Cerebellar nuclear complex (tissue), 1 donor: ENCODE measurements at places on chromosomes 16 and 17.

DNA sequence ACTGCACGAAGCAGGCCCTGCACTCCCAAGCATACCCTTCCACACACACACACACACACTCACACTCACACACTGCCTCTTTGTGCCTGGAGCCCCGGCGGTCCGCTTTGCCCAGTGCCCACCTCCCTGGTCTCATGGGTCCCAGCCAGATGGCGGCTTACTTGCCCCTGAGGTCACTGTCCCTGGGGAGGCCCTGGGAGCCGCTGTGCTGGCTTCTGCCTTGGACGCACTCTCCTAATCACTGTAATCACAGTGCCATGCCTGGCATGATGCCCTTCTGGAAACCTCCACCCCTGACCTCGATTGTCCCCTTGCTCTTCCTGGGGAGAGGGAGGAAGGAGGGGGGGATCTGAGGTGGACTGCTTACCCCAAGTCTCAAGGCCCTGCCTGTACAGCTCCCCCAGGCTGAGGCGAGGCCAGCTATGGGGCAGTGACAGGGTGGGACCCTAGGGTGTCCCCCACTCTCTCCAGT is 36.0 kb downstream of the ARHGAP23 start:
- no peak for DNase-seq

- no peak for DNase-seq
These were observed 845 bp downstream of the SP2 start for GRCh38 chr17:47896672-47897490.

DNA sequence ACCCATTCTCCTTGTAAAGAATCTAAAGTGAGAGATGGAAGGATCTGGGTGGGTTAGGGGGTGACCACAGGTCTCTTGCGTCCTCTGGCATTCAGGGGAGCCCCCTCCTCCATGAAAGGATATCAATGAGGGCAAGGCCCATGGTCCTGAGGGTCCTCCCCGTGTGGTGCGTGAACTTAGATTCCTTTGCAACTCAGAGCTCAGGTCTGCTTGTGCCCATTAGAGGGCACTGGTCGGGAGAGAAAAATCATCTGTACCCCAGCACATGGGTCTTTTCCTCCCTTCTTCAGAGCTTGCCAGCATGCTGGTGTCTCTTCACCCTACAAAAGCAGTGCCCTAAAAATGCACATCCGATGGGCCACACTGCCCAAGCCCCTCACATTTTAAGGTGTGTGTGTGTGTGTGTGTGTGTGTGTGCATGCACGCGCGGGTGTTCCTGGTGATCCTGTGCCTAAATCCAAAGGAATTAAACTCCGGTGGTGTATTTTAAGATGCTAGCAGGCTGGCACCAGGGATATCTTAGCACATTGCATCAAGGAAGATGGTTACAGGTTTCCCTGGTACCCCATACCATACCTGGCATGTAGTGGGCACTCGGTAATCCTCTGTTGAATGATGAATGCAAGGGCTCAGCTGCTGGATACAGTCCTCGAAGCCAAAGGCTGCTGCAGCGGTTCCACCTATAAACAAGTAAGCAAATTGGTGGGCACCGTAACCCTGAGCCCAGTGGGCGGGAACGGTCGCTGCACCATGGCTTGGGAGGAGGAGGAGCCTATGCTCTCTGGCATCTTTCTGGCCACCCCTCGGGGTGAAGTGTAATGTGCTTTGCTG is 4.7 kb downstream of the C1QTNF1 start:
- no peak for DNase-seq

DNA sequence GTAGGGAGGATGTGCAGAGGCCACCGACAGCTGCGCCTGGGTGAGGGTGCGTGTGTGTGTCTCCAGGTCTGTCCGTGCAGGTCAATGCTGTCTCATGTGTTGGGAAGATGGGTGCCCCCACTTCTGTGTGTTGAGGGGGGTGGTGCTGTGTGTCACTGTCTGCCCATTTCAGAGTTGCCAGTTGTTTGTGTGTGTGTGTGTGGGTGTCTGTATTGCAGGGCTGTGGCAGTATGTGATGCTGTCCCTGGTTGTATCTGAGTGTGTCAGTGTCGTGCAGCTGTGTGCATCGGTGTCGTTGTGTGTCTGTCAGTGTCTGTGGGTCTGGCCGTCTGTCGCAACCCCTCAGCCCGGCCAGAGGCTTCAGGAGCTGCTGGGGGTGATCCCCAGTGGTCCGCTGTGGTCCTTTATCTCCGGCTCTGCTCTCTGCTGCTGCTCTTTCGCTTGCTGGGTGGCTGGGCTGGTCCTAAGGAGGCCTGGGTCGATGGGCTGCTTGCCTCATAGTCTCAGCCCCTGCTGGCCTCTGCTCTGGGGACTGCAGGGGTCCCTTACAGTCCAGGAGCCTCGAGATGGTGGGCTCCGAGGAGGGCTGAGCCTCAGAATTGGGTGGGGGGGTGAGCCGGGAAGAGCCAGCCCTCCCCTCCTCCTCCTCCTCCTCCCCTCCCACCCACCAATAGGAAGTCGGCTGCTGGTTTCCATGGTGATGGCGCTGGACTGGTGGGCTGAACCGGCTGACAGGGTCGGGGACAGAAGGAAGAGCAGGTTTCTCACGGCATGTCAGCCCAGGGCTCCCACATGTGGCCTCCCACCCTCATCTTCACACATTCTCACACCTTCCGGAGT is at the start of gene TSPOAP1:
Gene TSPOAP1, minus strand, starts transcription at position 601 of the 840 bp plus-strand sequence. CDS start 875 bp downstream, outside the sequence.
- peak; percentile 33 for DNase-seq

DNA sequence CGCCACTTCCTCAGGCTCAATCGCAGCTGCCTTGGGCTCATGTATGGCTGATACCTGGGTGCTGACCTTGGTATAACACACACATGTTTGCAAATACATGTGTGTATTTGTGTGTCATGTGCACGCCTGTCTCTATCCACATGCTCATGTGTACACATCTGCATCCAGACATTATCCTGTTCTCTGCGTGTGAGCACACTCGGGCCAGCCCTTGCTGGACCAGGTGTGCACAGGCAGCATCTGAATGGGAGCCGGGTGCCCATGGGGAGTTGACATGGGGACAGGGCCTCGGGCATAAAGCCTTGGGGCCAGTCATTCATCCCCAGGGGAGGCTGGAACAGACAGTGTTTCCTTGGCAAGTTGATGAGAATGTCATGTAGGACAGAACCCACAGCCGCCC is 29.1 kb upstream of the CRHR1 start:
- no peak for DNase-seq

DNA sequence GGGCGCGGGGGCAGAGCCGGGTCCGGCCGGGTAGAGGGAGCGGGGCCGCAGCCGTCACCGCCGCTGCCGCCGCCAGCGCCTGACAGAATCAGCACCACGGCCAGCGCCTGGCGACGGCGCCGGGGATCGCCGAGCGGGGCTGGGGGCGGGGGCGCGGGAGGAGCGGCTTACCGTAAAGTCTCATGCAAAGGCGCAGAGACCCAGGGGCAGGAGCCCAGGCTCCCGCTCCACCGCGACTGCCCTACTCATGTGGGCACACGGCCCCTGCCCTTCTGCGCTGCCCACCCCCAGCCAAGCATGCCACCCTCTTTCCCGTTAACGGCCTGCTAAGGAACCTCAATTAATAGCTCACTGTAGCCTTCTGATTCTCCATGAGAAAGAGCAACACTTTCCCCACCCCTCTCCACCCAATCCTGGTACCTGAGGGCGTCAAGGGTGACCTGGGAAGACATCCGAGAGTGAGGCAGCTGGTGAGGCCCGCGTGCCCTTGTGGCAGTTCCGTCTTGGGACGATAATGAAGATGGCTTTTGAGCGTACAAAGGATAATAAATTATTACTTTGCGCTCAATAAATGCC is at the start of gene SEZ6:
Gene SEZ6, minus strand, starts transcription at position 98 of the 576 bp plus-strand sequence. CDS start 164 bp downstream, outside the sequence.
- no peak for DNase-seq

DNA sequence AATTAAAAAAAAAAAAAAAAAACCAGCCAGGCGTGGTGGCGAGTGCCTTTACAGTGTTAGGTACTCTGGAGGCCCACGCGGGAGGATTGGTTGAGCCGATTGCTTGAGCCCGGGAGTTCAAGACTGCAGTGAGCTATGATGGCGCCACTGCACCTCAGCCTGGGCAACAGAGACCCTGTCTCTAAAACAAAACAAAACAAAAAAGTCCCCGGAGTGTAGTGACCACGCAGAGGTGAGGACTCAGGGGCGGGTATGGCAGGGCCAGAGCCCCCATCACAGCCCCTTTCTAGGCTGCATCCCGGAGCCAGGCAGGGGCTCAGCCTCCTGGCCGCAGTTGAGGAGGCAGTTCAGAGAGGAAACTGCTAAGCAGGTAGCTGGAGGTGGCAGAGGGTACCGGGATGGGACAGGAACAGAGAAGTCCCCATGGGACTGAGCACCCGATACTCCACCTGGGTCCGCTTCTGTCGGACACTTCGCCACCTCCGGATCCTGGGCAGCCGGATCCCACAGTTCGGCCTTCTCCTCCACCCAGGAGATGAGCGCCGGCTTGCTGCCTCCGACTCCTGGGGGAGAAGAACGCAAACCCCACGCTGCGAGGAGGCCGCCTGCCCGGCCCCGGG is 800 bp downstream of the ZNF747 start:
- DNase-seq: no peak

DNA sequence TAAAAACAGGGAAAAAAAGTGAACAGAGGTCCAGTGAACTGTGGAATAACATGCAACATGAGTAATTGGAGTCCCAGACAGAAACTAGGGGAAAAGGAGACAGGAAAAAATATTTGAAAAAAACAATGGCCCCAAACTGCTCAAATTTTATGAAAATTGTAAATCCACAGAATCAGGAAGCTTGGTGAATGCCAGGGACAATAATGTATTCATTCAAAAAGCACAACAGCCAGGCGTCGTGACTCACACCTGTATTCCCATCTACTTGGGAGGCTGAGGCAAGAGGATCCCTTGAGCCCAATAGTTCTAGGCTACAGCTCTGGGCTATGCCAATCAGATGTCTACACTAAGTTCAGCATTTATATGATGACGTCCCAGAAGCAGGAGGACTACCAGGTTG is 23.7 kb downstream of the NCOR1 start:
- DNase-seq: no peak

- no peak for DNase-seq
These were observed 16.3 kb upstream of the WFIKKN2 start for GRCh38 chr17:50818921-50819657.

- DNase-seq: peak; percentile 75
These were observed 38.9 kb upstream of the GFOD2 start for GRCh38 chr16:67758006-67758405.

GRCh38 chr17:296906-297690 is 55.5 kb downstream of the RPH3AL start:
- no peak for DNase-seq

- no peak for DNase-seq
These were observed 55.2 kb downstream of the SPAG9 start for GRCh38 chr17:51065466-51065865.

DNA sequence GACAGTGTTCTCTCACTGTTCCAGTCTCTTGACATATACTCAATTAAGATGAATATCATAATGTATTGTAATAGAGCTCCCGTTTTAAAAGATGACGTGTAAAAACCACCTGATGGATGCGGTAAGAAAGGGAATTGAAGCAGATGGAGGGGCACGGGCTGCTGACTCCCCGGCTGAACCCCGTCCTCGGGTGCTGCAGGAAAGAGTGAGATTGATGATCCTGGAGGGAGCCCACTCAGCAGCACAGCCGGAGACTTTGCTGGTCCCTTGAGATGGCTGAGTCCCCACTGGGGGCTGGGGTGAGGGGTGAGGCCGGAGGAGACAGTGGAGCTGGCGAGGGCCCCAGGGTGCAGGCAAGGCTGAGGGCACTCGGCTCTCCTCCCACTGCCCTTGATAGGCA is 217.4 kb downstream of the RPTOR start:
- no peak for DNase-seq

- no peak for DNase-seq
These were observed 143.9 kb downstream of the ANKFN1 start for GRCh38 chr17:56297184-56297583.

DNA sequence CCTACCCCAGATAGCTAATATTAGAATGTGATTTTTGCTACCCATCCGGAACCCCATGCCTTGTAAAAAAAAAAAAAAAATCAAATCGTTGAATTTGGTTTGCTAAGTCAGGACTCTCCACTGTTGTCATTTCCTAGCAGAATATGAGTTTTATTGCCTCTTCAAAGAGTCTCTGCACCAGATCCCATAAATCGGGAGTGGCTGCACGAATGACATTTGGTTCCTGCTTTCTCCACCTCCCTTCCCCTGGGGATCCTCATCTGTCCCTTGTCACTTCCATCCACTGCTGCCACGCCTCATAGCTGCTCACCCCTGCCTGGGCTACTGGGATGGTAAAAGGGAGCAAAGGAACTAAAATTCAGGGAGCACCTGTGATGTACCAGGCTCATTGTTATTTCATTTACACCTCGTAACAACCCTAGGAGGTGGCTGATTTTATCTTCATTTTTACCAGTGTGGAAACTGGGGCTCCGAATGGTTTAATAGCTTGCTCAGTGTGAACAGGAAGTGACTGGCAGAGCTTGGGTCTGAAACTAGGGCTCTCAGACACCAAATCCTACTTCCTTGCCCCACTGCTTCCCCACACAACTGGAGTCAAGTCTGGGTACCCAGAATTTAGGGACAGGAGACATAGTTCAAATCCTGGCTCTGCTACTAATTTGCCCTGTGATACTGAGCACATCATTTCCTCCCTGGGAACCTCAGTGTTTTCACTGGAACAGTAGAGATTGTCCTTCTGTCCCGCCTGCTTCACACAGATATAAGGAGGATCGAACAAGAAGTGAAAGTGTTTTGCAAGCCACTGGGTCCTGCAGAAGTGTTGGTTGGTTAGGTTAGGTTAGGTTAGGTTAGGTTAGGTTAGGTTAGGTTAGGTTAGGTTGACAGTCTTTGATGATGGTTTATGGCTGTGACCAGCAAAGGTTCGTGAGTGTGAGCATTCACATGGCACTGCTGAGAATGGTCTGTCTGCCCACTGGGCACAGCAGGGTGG is 585 bp upstream of the KRT36 start:
- DNase-seq: no peak
